ENCODE measurements at places on chromosomes 7 and 10. TPM values are rescaled to one million over a fixed set of nuclear protein-coding genes. Genes with fewer than 3 reads are reported as not detected.

- H3K27ac ChIP-seq = no peak overlapping the region
- peaks cover 9% of the 10 kb centered on the region for H3K27me3 ChIP-seq
- H3K4me3 ChIP-seq = no peak overlapping the region
- no peaks in the 10 kb centered on the region for H3K36me3 ChIP-seq
- H3K4me1 ChIP-seq = peaks cover 6% of the 10 kb centered on the region
Measured at GRCh38 chr10:97719602-97720001, 6.1 kb downstream of the MARVELD1 start.

The GIMAP4 gene
- 282 TPM for total RNA-seq

The AKR1D1 gene
- not detected for total RNA-seq

GRCh38 chr10:125799451-125800182 is 23.4 kb downstream of the UROS start:
- no peaks in the 10 kb centered on the region for H3K4me1 ChIP-seq
- no peaks in the 10 kb centered on the region for H3K36me3 ChIP-seq
- DNase-seq = no peak
- no peak overlapping the region for H3K27ac ChIP-seq
- H3K4me3 ChIP-seq = no peak overlapping the region

- DNase-seq = no peak
- peaks cover 36% of the 10 kb centered on the region for H3K4me1 ChIP-seq
- no peak overlapping the region for H3K4me3 ChIP-seq
- peak overlapping the region; percentile 60 for H3K27ac ChIP-seq
- H3K27me3 ChIP-seq = no peaks in the 10 kb centered on the region
Measured at GRCh38 chr10:35458500-35459448, 122.5 kb downstream of the CCNY start.

The H2BK1 gene
- not detected for total RNA-seq

DNA sequence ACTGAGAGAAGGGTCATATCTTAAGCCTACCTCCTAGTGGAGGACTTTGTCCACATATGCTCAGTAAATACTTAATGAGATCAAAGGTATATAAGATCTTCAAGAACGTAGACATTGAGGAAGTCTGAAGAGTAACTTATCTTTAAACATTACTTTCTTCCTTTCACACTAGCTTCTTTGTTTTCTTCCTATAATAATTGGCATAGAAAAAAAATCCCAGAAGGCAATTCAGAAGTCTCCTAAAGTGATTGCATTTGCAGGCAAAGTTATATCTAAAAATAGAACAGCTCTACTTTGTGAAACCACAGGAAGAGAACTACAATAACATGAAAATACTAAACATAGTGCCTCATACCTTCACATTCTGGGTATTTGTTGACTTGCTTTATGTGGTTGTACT is 150.4 kb downstream of the PPP1R3A start:
- no peak overlapping the region for H3K4me3 ChIP-seq
- H3K27me3 ChIP-seq = no peaks in the 10 kb centered on the region
- H3K36me3 ChIP-seq = no peaks in the 10 kb centered on the region

- H3K4me1 ChIP-seq = peaks cover 44% of the 10 kb centered on the region
- no peaks in the 10 kb centered on the region for H3K27me3 ChIP-seq
Measured at GRCh38 chr10:8418631-8419030, 364.1 kb downstream of the GATA3 start.

DNA sequence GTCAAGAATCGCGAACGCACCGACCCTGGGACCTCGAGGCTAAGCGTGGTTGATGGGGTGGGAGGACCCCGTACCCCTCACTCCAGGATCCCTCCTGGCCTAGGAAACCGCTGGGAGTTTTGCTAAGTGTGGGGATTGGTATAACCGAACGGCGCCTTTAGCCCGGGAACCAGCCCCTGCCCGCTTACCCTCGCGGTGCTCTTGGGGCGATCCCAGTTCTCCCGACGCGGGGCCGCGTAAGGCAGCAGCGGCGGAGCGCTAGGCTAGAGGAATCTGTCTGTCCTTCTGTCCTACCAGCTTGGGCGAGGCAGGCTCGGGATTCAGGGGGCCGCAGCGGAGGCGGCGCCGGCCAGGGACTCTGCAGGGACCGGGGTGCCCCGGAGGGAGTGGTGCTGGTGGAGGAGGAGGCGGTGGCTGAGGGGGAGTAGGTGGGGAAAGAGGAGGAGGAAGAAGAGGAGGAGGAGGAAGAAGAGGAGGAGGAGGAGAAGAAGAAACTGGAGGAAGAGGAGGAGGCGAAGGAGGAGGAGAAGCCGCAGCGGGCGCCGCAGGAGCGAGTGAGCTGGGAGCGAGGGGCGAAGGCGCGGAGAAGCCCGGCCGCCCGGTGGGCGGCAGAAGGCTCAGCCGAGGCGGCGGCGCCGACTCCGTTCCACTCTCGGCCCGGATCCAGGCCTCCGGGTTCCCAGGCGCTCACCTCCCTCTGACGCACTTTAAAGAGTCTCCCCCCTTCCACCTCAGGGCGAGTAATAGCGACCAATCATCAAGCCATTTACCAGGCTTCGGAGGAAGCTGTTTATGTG is 439 bp upstream of the EMX2 start:
- H3K27ac ChIP-seq = no peak overlapping the region
- no peak overlapping the region for H3K4me3 ChIP-seq
- no peak for DNase-seq
- H3K4me1 ChIP-seq = peaks cover 15% of the 10 kb centered on the region
- no peaks in the 10 kb centered on the region for H3K36me3 ChIP-seq
- H3K27me3 ChIP-seq = peaks cover 78% of the 10 kb centered on the region

- H3K4me3 ChIP-seq = peak overlapping the region; percentile 64
- H3K36me3 ChIP-seq = no peaks in the 10 kb centered on the region
- no peak overlapping the region for H3K27ac ChIP-seq
- peak; percentile 25 for DNase-seq
Measured at GRCh38 chr7:2633538-2634266, 1.9 kb downstream of the TTYH3 start.

DNA sequence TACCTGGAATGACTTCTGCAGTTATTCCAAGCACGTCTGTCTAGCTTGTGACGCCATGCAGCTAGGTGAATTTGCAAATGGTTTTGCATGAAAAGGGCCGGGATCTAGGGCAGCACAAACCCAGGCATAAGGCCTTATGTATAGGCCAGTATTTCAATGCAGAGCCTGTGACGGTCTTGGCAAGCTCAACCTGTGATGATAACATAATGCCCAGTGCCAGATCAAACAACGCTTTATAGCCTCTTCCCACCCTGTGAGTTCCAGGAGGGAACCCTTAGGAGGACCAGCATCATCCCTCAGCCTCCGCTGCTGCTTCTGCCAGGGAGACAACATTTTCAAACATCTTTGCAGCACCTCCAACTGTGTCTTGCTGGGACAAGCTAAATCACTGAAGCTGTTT is 390.7 kb downstream of the INHBA start:
- no peak overlapping the region for H3K4me3 ChIP-seq
- no peaks in the 10 kb centered on the region for H3K27me3 ChIP-seq
- no peak overlapping the region for H3K27ac ChIP-seq
- DNase-seq = no peak
- no peaks in the 10 kb centered on the region for H3K4me1 ChIP-seq
- no peaks in the 10 kb centered on the region for H3K36me3 ChIP-seq

GRCh38 chr7:35384761-35385700 is 131.1 kb upstream of the TBX20 start:
- no peaks in the 10 kb centered on the region for H3K4me1 ChIP-seq
- H3K27ac ChIP-seq = no peak overlapping the region
- no peaks in the 10 kb centered on the region for H3K36me3 ChIP-seq
- no peak for DNase-seq
- H3K27me3 ChIP-seq = peaks cover 7% of the 10 kb centered on the region
- H3K4me3 ChIP-seq = no peak overlapping the region

The TWIST1 gene
- 2.3 TPM for total RNA-seq

The CUBN gene
- total RNA-seq = 0.80 TPM

DNA sequence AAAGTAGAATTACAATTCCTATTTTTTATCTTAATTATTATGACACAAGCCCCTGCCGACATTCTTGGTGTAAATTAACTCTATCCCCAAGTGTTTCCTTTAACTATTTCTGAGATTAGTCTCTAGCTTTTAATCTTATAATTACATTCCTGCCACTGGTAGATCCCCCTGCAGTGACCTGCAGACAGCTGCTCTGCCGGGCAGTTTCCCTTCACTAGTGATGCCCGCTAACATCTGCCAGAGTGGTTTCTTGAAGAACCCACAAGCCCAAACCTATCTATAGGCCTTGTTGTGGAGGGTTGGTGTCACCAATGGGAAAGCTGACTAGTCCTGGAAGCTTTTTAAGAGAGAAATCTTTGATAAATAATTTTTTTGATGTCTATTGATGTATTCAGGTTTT is 50.0 kb downstream of the ADAM22 start:
- no peak for DNase-seq
- no peaks in the 10 kb centered on the region for H3K4me1 ChIP-seq
- H3K36me3 ChIP-seq = no peaks in the 10 kb centered on the region
- H3K4me3 ChIP-seq = no peak overlapping the region
- no peak overlapping the region for H3K27ac ChIP-seq

The CYP2C8 gene
- not detected for total RNA-seq

Data from activated CD4-positive, alpha-beta memory T cell treated with anti-CD3 and anti-CD28 coated beads, Interleukin-2, amount 10 ng/mL, durations not matched to agents 7 days and 5 days (primary cell).